ENCODE measurements at places on chromosomes 7 and 10.

DNA sequence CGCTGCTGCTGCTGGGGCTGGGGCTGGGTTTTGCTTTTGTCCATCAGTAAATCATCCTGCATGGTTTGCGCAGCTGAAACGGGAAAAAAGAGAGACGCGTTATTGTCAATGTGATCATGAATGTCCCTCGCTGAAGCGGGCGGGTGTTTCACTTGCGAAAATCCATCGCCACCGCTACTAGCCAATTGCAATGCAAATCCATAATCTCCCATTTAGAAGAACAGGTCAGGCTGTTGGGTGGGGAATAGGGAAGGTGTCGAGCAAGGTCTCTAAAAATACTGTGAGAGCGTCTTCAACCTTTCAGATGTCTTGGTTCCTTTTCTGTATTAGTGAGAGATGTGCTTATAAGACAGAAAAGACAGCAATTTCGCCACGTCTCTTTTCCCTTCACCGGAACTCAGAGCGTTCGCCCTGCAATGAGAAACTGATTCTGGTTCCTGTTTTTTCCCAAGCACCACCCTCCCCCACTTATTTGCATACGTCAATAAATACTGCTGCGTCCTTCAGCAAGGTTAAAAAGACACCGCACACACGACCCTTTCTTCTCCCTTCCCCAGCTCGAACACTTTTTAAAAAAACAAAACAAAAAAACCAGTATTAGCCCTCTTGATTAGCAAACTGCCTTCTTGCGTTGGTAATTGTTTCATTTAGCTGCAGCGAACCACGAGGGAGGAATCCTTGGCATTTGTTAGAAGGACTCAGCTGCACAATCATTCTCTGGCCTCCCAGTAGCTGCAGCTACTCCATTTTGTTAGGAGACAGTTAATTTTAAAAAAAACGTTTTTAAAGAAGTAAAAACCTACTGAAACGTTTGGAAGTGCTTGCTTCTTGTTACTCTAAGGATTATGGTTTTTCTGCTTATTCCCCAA, 50.4 kb downstream of the CPEB3 start:
- DNase-seq: no peak

GRCh38 chr10:44238212-44238611, 146.7 kb downstream of the CXCL12 start:
- DNase-seq: no peak

DNA sequence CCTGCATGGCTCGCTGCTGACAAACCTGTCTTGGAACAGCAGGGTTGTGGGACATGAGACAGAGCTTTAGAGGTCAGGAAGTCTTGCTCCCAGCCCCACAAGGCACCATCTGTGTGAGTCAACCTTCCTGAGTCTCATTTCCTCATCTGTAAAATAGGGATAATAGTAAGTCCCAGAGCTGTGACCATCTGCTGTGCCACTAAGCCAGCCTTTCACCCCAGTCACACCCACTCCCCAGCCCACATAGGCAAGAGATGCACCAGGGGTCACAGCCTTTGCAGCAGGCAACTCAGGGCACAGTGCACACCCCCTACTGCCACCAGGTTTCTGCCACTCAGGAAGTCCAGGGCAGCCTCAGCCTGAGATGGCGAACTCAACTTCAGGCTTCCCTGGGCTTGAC, 29.4 kb upstream of the CDH23 start:
- DNase-seq: no peak

- no peak for DNase-seq
These were observed 95.3 kb upstream of the RET start for GRCh38 chr10:42981358-42982236.

- DNase-seq: no peak
These were observed 1.7 kb downstream of the CREB3L2 start for GRCh38 chr7:138000081-138000701.

- no peak for DNase-seq
These were observed 139.5 kb downstream of the SRPK2 start for GRCh38 chr7:105249216-105249615.

GRCh38 chr7:103120362-103120761, 28.5 kb downstream of the NAPEPLD start:
- no peak for DNase-seq

- no peak for DNase-seq
These were observed 237.1 kb upstream of the NRP1 start for GRCh38 chr10:33571616-33572015.
